ENCODE measurements at places on chromosomes 7 and 10.

DNA sequence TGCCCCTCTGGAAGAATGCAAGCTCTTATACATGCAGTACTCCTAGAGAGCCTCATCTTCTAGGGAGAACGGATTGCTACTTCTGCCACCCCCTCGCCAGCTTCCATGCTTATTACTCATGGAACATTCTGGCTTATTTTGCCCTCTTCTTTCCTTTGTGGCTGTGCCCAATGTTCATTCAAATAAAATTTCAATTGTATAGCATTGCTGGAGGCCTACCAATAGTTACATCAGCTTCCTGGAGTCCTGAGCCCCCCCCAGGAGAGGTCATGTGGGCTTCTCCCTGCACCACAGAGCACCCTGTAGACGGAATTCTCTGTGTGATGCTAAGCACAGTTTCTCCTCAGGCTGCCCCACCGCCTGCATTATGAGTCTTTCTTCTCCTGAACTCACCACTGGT is 1094.0 kb downstream of the KCNMA1 start:
- no peaks in the 10 kb centered on the region for H3K4me1 ChIP-seq
- H3K27ac ChIP-seq: no peak overlapping the region
- no peak overlapping the region for H3K4me3 ChIP-seq
- no peaks in the 10 kb centered on the region for H3K36me3 ChIP-seq
- peak; percentile 30 for DNase-seq

- no peaks in the 10 kb centered on the region for H3K27me3 ChIP-seq
- no peaks in the 10 kb centered on the region for H3K4me1 ChIP-seq
- no peak overlapping the region for H3K27ac ChIP-seq
- no peaks in the 10 kb centered on the region for H3K36me3 ChIP-seq
Observed at GRCh38 chr7:125383324-125383723, 453.7 kb upstream of the POT1 start.

GRCh38 chr10:30834153-30834552 is 197.5 kb downstream of the ZNF438 start:
- no peak overlapping the region for H3K4me3 ChIP-seq
- no peaks in the 10 kb centered on the region for H3K27me3 ChIP-seq
- H3K4me1 ChIP-seq: peaks cover 17% of the 10 kb centered on the region
- DNase-seq: no peak
- H3K36me3 ChIP-seq: no peaks in the 10 kb centered on the region
- H3K27ac ChIP-seq: no peak overlapping the region

- H3K4me1 ChIP-seq: no peaks in the 10 kb centered on the region
- DNase-seq: no peak
- no peaks in the 10 kb centered on the region for H3K36me3 ChIP-seq
- H3K27ac ChIP-seq: no peak overlapping the region
Observed at GRCh38 chr7:22363756-22364422, 6.9 kb upstream of the RAPGEF5 start.

DNA sequence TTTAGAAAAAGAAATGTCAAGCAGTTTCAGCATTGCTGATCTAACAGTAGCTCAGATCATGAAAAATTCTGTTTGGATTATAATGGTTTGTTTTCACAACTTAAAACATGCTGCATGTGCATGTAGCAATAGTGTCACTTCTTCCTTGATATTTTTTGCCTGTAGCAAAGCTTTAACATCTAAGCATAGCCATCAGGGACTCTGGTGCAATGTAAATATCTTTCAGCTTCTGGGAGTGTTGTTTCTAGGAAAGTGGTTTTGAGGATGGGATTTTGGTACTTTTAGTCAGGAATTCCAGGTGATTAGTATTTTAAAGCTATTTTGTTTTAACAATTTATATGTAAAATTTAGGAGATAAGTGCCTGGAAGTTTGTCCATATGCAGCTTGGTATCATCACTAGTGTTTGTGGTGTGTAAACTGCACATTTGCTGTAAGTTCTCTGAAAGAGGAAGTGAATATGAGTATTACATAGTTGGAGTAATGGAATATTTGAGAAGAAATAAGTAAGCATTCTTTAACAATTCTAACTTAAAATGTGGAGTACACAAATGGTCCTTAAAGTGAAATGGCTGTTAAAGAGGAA is 1.9 kb downstream of the RSBN1L start:
- no peaks in the 10 kb centered on the region for H3K27me3 ChIP-seq
- peak overlapping the region; percentile 91 for H3K4me3 ChIP-seq
- DNase-seq: no peak
- no peaks in the 10 kb centered on the region for H3K36me3 ChIP-seq
- peaks cover 1% of the 10 kb centered on the region for H3K4me1 ChIP-seq

GRCh38 chr7:100675581-100676350 is 2.2 kb downstream of the GNB2 start:
- peaks cover 4% of the 10 kb centered on the region for H3K4me1 ChIP-seq
- H3K4me3 ChIP-seq: peak overlapping the region; percentile 85
- H3K36me3 ChIP-seq: peaks cover 39% of the 10 kb centered on the region
- DNase-seq: peak; percentile 59

DNA sequence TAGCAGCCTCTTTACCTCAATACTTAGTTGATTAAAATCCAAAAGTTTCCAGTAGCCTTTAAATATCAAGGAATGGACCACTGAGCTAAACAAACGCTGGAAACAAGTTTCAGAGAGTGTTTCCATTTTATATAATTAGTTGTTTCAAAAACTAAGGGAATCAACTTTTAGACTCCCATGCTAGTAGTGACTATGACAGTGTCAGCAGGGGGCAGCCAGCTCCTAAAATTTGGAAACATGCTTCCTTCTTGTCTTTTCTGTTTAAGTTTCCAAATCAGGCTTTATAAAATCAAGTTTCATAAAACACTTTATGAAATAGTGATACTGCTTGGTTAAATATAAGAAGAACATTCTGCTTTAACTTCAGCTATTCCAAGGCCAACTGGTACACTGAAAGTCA is 138.2 kb upstream of the TMEM229A start:
- H3K4me3 ChIP-seq: no peak overlapping the region
- DNase-seq: peak; percentile 62
- peak overlapping the region; percentile 55 for H3K27ac ChIP-seq

DNA sequence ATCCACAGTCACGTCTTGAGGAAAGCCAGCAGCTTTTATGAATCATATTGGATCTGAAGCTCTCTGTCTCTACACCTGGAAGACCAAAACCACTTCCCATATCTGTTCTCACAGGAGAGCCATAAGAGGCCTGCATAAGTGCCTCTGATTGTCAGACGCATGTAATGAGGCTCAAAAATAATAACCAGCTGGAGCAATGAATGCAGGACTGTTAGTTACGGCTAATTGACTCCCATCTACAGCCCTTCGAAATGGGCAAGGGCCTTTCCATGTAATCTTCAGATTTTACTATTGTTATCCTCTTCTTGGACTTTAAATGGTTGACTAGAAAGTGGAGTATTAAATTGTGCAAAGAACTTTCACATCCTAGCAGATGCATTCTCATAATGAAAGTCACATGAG is 4.4 kb upstream of the SEMA3C start:
- no peaks in the 10 kb centered on the region for H3K36me3 ChIP-seq
- DNase-seq: no peak
- peaks cover 1% of the 10 kb centered on the region for H3K4me1 ChIP-seq
- no peaks in the 10 kb centered on the region for H3K27me3 ChIP-seq

GRCh38 chr10:98357194-98357822 is 57.7 kb downstream of the PYROXD2 start:
- peak overlapping the region; percentile 33 for H3K27ac ChIP-seq
- peaks cover 10% of the 10 kb centered on the region for H3K4me1 ChIP-seq
- peak; percentile 90 for DNase-seq
- no peaks in the 10 kb centered on the region for H3K36me3 ChIP-seq
- no peaks in the 10 kb centered on the region for H3K27me3 ChIP-seq

DNA sequence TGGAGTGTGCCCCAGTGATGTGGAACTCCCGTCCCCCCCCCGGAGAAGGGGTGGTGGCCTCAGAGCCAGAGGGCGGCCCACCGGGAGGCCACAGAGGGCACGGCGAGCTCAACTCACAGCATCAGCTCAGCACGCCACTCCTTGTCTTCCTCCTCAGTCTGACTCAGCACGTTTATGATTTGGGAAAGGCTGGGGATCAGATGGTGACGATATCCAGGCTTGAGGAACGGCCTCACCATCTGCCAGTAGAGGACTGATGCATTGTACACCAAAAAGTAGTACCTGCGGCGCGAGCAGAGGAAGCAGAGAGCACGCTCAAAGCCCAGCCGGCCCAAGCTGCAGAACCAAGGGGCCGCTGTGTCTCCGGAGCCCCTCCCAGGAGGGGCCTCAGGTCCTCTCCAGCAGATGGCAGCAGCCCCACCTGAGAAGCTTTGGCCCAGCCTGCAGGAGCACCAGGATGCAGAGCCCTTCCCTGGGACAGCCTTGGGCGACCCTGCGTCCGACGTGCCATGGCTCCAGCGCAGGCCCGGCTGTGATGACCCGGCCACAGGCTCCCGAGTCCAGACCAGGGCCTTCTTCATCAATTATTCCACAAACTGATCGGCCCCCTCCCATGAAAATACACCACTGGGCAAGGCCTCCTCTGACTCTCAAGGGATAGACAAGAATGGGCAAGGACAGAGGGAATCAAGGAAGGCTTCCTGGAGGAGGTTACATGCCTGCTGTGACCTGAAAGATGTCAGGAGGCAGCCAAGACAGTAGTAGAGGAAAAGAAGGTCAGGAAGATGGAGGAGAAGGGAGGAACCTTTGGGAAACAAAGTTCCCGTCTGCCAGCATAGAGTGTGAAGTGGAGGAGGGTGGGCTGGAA is 3.7 kb downstream of the CFAP46 start:
- no peak overlapping the region for H3K4me3 ChIP-seq
- H3K27me3 ChIP-seq: peaks cover 4% of the 10 kb centered on the region
- H3K4me1 ChIP-seq: peaks cover 3% of the 10 kb centered on the region
- no peak overlapping the region for H3K27ac ChIP-seq
- DNase-seq: no peak

DNA sequence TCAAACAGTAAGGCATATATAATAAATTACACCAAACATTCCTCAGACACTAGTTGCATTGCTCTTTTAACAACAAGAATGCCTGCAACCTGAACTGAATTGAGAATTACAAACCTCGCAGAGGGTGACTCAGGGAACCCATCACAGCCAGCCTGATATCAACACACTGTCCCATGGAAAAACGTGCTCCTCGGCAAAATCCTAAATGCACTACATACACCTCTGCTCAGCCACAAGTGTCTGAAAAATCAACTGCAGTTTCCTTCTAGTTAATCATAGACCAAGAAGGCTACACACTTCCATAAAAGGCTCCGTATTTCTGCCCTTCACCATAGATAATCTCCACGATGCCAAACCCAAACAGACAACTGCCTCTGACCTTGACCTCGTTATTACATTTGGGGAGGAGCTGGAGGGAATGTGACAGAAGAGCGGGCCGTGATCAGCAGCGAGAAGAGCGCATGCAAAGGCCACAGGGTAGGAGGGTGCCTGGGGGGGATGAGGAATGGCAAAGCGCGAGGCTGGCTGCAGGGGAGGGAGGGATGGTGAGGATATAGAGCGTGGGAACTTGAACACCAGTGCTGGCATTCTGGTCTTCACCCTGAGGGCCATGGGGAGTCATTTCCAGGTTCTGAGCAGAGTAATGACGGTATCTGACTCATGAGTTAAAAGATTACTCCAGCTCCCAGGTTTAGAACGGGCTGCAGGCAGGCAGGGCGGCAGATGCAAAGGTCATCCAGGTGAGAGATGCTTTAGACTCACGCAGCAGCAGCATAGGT is 201.9 kb upstream of the FRMD4A start:
- H3K27ac ChIP-seq: peak overlapping the region; percentile 78
- DNase-seq: peak; percentile 65
- no peak overlapping the region for H3K4me3 ChIP-seq

GRCh38 chr7:98249106-98249505 is 2.9 kb downstream of the TECPR1 start:
- no peak for DNase-seq
- H3K4me3 ChIP-seq: no peak overlapping the region
- peaks cover 8% of the 10 kb centered on the region for H3K4me1 ChIP-seq
- H3K36me3 ChIP-seq: peaks cover 8% of the 10 kb centered on the region
- H3K27ac ChIP-seq: no peak overlapping the region

GRCh38 chr7:17713584-17713983 is 226.7 kb downstream of the SNX13 start:
- no peaks in the 10 kb centered on the region for H3K4me1 ChIP-seq
- H3K4me3 ChIP-seq: no peak overlapping the region
- DNase-seq: peak; percentile 10

GRCh38 chr7:41147606-41148485 is 555.0 kb downstream of the INHBA start:
- H3K4me1 ChIP-seq: peaks cover 8% of the 10 kb centered on the region
- no peak overlapping the region for H3K27ac ChIP-seq
- no peaks in the 10 kb centered on the region for H3K27me3 ChIP-seq
- H3K36me3 ChIP-seq: no peaks in the 10 kb centered on the region
- DNase-seq: no peak
- H3K4me3 ChIP-seq: no peak overlapping the region

DNA sequence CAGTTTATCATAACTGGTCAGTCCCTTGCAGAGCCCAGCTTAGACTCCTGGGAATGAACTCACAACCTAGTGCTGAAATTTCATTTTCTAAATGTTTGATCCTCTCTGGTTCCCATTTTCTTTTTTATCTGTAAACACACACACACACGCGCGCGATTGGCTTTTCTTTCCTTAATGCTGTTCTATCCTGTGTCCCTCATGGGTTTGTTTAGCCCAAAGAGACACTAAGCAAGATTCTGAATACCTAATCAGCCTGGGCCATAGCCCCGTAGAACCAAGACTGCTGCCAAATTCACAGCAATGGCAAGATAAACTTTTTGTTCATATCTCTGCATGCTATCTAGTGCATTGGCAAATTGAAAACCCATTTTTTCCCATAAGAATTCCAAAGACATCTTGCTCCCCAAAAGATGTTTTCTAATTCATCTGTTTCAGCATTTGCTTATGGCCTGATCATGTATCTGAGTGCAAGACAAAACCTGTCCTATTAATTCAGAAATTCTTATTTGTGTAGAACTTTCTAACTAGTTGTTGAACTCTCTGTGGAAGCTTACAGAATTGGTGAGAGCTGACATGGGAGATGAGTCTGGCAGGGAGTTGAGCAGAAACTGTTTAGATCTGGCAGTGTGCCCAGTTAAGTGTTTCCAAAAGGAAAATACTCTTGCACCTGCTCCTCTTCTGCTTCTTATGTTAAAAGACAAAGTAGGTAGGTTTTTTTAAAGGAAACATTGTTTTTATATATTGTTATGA is 1.8 kb upstream of the IFIT1 start:
- no peak overlapping the region for H3K27ac ChIP-seq
- DNase-seq: peak; percentile 36
- H3K27me3 ChIP-seq: no peaks in the 10 kb centered on the region
- no peak overlapping the region for H3K4me3 ChIP-seq

- peaks cover 7% of the 10 kb centered on the region for H3K4me1 ChIP-seq
- peak overlapping the region; percentile 67 for H3K27ac ChIP-seq
Observed at GRCh38 chr7:106216923-106217542, 67.8 kb downstream of the NAMPT start.

GRCh38 chr7:73341877-73342276 is 13.9 kb downstream of the FKBP6 start:
- H3K36me3 ChIP-seq: no peaks in the 10 kb centered on the region
- H3K4me3 ChIP-seq: no peak overlapping the region
- no peak overlapping the region for H3K27ac ChIP-seq
- peaks cover 9% of the 10 kb centered on the region for H3K27me3 ChIP-seq
- DNase-seq: peak; percentile 91
